Left lung (tissue), 14 donors: ENCODE measurements at places on chromosomes 2 and 18. TPM values are rescaled to one million over a fixed set of nuclear protein-coding genes. Genes with fewer than 3 reads are reported as not detected.

- H3K36me3 ChIP-seq: no peaks in the 10 kb centered on the region
- no peak overlapping the region for H3K27ac ChIP-seq
- DNase-seq: no peak
- H3K4me3 ChIP-seq: no peak overlapping the region
- H3K4me1 ChIP-seq: no peaks in the 10 kb centered on the region
Observed at GRCh38 chr18:56248610-56249235, 389.7 kb downstream of the TXNL1 start.

DNA sequence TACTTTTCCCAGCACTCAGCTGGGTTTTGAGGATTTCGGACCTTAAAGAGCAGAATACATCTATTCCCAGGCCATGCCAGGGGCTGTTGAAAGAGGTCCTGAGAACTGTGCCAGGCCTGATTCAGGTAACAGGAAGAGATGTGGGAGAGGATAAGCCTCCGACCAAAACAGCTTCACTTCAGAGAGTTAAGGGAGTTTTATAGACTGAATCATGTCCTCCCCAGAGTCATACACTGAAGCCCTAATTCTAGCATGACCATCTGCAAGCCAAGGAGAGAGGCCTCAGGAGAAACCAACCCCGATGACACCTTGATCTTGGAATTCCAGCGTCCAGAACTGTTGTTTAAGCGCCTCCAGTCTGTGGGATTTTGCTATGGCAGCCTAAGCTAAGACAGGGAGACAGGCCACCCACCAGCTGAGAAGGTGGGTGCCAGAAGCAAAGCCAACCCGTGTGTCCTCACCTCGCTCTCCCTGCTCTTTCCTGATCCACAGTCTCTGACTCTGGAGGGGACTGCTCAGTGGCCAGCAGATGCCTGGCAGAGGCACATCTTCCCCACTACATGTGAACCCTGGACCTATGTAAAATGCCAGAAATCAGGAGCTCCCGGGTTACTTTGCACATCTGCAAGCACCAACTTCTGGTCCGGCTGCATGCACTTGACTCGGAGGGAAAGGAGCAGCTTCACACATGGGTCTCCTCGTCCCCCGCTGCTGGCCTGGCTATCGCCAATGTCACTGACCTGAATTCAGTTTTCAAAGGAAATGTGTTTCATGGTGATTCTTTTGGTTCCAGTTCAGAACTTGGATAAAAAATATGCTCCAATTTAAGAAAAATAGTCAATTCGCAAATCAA, 116.8 kb upstream of the EPC2 start:
- H3K27ac ChIP-seq: no peak overlapping the region
- no peaks in the 10 kb centered on the region for H3K27me3 ChIP-seq
- no peaks in the 10 kb centered on the region for H3K36me3 ChIP-seq
- no peak overlapping the region for H3K4me3 ChIP-seq

GRCh38 chr2:218566296-218566695, 1.9 kb downstream of the USP37 start:
- H3K4me3 ChIP-seq: no peak overlapping the region
- peaks cover 39% of the 10 kb centered on the region for H3K4me1 ChIP-seq
- DNase-seq: no peak
- peaks cover 17% of the 10 kb centered on the region for H3K36me3 ChIP-seq

DNA sequence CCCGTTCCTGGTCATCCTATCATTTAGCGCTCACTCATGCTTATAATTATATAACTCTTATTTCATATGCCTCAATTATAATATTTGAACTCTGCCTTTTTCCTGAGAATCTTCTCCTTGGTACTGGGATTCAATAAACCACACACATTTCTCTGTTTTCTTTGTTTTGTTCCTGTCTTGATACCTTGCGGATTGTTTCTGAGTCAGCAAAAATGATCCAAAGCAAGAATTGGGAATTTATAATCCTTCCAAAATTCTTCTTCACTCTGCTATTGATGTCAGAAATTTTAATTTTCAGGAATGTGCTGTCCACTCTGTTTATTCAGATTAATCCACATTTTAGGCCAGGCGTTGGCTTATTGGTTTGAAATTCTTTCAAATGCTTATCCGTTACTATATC, 886.0 kb downstream of the SUCLG1 start:
- no peaks in the 10 kb centered on the region for H3K27me3 ChIP-seq
- no peak overlapping the region for H3K27ac ChIP-seq
- DNase-seq: no peak
- H3K36me3 ChIP-seq: no peaks in the 10 kb centered on the region
- no peak overlapping the region for H3K4me3 ChIP-seq

DNA sequence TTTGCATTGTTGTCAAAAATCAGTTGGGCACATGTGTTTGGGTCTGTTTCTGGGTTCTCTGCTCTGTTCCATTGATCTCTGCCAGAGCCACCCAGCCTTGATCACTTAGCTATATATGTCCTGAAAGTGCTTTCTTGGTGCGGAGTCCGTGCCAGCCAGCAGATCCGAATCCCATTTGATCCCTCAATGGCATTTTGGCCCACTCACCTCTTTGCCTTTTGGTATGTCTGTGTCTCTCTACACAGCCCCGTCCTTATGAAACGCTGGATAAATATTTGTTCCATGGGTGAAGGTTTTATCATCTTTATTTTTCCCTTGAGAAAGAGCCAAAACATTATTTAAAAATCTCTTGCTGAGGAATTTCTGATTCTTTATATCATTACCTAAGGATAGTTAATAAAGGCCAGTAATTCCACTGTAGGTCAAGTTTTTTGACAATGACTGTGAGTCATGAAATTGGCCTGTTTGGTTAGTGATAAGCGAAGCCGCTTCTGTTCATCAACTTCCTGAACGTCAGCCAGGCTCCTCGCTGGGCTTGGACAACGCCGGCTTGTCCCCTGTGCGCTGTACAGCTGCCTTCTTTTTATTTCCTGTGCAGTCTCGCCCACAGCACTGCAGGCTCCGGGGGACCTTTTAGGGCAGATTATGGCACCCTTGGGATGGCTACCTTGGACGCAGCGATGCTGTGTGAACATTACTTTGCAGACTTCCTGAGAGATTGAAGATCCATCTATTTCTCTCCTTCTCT, 24.9 kb downstream of the MTCL1 start:
- H3K27me3 ChIP-seq: no peaks in the 10 kb centered on the region
- H3K36me3 ChIP-seq: no peaks in the 10 kb centered on the region
- H3K27ac ChIP-seq: no peak overlapping the region
- peak; percentile 64 for DNase-seq
- no peak overlapping the region for H3K4me3 ChIP-seq
- no peaks in the 10 kb centered on the region for H3K4me1 ChIP-seq

Gene CIB4
- total RNA-seq: not detected
